ENCODE measurements at places on chromosomes 6 and 20. TPM values are rescaled to one million over a fixed set of nuclear protein-coding genes. Genes with fewer than 3 reads are reported as not detected.

DNA sequence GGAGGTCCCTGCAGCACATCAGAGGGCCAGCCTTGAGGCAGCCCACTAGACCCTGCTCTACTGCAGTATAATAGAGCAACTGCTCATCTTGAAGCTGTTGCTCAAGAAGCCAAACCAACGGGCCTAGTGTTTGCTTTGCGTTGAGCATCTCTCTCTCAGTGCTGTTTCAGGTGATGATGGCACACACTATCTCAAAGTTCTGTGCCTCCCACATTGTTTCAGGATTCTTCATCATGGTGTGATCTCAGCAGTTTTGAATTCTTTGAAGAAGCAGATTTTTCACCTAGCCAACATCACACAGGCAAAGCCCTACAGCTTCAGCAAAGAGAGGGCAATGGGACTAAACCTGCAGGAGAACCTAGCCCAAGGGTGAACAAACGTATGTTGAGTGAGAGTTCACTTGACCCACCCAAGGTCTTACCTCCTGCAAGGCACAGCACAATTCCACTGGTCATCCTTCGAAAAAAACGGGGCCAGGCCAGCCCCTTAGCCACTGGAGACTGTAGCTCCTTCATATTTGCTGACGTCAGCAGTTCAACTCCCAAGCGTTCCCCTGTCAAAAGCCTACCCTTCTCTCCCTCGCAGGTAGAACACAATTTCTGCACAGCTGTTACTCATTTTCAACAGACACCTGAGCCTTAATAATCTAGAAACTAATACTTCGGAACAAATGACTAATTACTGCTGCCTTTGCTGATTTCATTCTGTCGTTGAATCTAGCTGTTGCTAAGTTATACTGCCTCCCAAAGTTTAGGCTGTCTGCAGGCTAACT, 15.8 kb downstream of the MYB start:
- no peak for DNase-seq

GRCh38 chr6:74749211-74750147, 456.4 kb downstream of the COL12A1 start:
- DNase-seq: no peak

The ZKSCAN8 gene
- 10.7 TPM for polyA plus RNA-seq

The SRXN1 gene
- polyA plus RNA-seq: 12.2 TPM

DNA sequence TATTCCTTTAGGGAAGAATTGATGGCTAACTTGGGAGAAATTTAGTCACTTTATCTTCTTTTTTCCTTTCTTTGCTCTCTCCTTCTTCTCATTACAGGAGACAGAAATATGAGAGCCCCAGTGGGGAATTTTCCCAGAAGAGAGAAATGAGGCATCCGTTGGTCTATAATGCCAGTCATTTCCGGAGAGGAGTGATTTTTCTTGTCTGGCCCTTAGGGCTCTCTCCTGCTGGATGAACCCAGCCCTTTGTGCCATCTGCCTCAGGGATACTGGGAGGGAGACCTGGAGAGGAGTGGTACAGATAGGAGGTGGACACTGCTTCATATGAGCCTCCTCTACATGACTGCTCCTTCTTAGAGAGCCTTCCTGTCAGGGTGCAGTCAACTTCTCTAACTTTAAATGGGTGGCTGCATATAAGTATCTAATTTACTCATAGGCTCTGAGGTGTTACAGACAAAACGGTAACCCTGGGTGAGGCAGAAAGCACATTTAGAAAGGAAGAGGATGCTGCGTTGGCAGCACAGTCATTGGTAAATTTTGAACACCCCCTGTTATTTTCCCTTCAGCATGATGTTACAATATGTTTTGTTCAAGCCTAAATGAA, 21.9 kb downstream of the RIMS1 start:
- DNase-seq: no peak

The KIF3B gene
- polyA plus RNA-seq: 10.1 TPM

- DNase-seq: no peak
Observed at GRCh38 chr6:31829633-31830283, 2.2 kb downstream of the HSPA1B start.

GRCh38 chr6:35392773-35393672, 50.7 kb downstream of the PPARD start:
- no peak for DNase-seq

The SIM1 gene
- 0.02 TPM for polyA plus RNA-seq

DNA sequence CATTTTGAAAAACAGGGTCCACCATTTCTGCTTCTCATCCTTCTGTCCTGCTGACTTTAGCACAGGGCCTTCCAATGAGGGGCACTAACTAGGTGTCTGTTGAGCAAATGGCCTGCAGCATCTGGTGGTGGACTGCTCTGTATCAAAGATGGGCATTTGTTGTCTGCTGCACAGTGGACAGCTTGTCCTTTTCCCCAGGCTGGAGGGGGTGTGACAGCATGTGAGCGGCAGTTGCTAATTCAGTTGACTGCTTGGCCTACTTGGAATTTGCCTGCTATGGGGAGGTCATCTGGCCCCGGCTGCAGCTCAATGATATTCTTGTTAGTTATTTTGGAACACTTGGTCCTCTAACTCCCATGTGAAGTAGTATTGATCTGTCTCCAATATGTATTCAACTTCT, 93.7 kb downstream of the SH3BGRL2 start:
- DNase-seq: no peak

The E2F3 gene
- 14.9 TPM for polyA plus RNA-seq

DNA sequence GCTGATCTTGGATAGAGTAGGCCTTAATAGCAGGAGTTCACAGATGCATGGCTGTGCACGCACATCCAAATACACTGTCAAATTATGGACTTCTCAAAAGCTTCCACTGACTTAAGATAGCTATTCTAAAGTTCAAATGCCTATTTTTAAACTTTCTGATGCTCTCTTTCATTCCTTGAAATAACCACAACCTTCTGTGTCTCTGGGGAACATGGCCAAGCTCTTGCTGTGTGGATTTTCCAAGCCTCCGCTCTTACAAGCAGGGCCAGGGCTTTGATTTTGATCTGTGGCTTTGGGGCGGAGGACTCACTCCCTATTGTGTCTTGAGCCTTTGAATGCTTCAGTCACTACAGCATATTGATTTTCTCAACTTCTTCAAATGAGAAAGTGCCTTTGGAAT, 35.7 kb upstream of the SNRPB2 start:
- no peak for DNase-seq

GRCh38 chr6:148358196-148358785, 15.7 kb downstream of the SASH1 start:
- DNase-seq: no peak

- peak; percentile 37 for DNase-seq
Observed at GRCh38 chr6:170074907-170075306, 216.0 kb downstream of the DLL1 start.

The STX11 gene
- polyA plus RNA-seq: 0.20 TPM

DNA sequence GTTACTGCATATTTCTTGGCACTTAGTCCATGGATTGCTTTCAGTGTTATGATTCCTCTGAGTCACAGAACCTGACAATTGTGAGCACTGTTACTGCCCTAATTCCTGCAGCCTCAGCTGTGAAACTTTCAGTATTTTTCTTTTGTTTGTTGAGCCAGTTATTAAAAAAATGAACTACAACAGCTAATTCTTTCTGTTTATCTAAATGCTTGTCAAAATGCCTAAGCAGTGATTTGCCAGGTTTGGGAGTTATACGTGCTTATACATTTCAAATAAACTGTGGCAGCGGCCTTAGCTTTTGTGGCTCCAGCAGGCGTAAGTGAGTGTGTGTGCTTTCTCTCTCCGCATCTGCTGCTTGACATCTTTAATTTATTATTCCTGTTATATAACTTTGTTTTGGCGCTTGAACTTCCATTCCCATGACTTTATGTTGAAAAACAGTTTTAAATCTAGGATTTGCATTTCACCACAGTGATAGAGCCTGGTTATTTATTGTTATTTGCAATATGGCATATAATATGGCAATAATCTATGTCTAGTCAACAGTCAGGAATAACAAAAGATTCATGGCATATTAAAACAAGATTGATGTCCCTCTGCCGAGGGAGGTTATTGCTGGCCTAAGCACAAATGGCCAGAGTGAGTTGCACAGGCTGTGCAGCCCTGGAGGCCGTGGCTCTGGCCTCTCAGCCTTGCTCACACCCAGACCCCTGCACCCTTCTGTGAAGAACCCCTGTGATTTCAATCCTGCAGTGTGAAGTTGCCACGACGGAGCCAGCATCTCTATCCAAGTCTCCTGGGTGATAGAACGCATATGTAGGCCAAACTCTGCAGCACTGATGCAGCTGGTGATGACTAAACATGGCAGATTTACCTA, 303.4 kb downstream of the THBS2 start:
- DNase-seq: no peak

The COQ3 gene
- 5.4 TPM for polyA plus RNA-seq

- no peak for DNase-seq
Observed at GRCh38 chr6:47132724-47133123, 90.6 kb upstream of the ADGRF1 start.

DNA sequence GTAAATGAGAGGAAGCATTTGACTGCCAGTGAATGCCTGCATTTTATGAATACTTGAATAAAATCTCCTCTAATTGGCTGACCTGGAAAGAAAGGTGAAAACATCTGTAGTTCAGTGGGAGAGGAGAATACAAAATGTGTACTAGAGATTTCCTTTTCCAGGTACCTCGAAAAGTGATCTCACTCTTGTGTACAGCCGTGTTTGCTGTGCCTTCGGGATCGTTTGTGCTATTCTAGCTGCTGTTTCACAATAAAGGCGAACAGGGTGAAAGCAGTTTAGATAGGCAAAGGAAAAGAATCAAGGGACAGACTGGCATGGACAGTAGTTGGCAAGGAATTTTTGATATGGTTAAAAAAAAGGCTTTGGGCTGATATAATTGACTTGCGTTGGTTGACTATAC, 112.3 kb downstream of the ARID1B start:
- DNase-seq: no peak

The VPS52 gene
- polyA plus RNA-seq: 86.3 TPM

The PAK5 gene
- polyA plus RNA-seq: 0.49 TPM

The LPA gene
- polyA plus RNA-seq: 0.08 TPM

The GSTA2 gene
- 0.05 TPM for polyA plus RNA-seq

The TFAP2A gene
- polyA plus RNA-seq: 0.24 TPM

The KHDRBS2 gene
- polyA plus RNA-seq: 5.5 TPM

- no peak for DNase-seq
Observed at GRCh38 chr6:116456106-116456505, 5.1 kb upstream of the CALHM6 start.

GRCh38 chr6:45786355-45786781, 229.3 kb downstream of the CLIC5 start:
- no peak for DNase-seq

DNA sequence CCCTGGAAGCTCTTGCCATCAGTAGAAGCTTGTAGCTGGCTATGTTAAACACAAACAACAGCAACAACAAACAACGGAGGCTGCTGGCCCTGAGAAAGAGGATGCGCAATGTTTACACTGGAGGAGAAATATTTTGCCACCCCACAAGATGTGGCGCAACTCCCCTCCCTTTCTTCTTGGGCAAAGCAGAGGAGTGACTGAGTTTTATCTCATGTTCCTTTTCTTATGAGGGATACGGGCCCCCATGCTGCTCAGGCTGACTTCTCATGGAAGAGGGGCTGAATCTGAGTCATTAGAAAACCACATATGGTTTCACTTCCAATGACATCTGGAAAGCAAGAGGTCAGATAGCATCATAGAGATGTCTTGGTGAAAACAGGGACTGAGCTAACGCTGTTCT, 75.9 kb upstream of the HDDC2 start:
- no peak for DNase-seq

Data from H1 (cell line).